ENCODE measurements at places on chromosomes 5 and 9.

GRCh38 chr9:133032171-133032570, 1.4 kb downstream of the GTF3C5 start:
- DNase-seq, result no peak

- DNase-seq, result no peak
Observed at GRCh38 chr5:60630179-60630578, 69.8 kb downstream of the DEPDC1B start.

GRCh38 chr9:14170973-14171596, 142.9 kb downstream of the NFIB start:
- DNase-seq, result peak; percentile 64

DNA sequence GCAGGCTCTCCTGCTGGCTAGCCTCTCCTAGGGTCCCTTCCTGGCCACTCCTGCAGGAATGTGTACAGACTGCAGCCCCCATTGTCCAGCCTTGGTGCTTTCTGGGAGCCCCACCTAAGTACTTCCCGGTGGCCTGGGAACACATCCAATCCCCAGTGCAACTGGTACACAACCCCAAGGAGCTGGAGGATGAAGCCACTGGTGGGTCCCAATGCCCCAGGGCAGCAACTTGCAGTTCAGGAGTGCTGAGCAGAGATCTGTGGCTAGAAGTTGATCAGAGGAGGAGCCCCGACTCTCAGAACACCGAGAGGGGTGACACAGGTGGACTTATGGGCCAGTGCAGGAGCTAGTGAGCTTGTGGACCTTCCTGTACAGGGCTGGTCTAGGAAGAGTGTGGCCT, 1093.7 kb upstream of the ACO1 start:
- no peak for DNase-seq

DNA sequence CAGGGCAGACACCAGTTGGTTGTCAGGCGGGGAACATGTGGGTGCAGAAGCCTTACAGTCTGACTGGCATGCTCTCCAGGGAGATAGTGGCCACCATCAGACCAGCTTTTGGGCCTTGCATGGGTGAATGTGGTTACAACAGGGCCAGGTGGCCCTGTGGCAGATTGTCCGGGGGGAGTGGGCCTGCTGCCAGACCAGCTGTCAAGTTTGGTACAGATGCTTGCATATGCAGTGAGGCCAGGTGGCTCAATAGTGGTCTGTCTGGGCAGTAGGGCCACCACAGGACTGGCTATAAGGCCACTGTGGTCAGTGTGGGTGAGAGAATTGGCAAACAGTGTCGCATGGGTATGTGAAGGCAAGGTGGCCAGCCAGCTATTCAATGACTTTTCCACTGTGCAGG, 148.7 kb downstream of the FAM174A start:
- DNase-seq, result no peak

GRCh38 chr5:128559300-128560297, 21.6 kb upstream of the FBN2 start:
- peak; percentile 74 for DNase-seq

- DNase-seq, result no peak
Observed at GRCh38 chr5:5643481-5643880, 221.0 kb downstream of the ICE1 start.

DNA sequence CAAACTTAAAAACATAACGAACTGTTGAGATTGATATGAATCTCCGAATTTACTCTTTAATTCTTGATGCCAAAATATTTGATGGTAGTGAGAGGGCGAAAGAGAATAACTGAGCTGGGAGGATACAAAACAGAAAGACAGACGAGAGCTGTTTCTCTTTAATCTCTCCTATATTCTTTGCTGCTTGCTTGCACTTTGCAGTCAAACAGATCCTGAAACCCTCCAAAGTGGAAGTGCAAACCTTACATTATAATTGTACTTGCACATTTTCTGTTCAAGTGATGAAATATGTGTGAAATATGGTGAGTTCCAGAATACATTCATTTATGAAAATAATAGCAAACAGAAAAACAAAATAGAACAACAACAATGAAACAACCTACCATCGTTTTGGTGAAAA, 63.8 kb downstream of the PAM start:
- DNase-seq, result no peak

DNA sequence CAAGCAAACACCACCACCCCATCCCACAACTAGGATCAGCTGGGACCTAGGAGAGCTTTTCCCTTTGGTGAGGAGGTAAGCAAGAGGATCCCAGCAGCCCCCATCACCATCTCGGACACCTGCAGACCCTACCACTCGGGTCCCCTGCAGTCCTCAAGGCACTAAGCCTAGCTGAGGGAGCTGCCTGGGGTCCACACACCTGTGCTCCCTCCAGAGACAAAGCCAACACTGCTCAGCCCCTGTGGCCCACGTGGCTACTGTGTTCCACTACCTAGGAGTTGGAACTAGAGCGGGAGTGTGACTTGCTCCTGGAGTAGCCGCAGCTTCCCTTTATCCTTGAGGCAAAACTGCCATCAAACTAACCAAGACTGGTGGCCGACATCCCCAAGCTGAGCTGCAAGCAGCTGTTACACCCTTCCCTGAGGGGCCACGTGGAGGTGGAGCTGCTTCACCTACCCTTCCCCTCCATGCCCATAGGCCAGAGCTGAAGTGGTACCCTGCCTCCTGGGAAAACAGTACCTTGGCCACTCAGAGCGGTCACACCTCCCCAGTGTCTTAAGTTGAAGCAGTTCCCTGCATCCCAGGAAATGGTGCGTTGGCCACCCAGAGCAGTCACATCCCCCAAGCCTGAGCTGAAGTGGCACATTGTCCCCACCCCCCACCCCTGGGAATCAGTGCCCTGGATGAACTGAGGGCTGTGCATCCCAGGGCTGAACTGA, 205.5 kb downstream of the CACNA1B start:
- DNase-seq, result no peak

- DNase-seq, result no peak
Observed at GRCh38 chr5:34480810-34481528, 175.2 kb upstream of the RAI14 start.

- no peak for DNase-seq
Observed at GRCh38 chr5:115968770-115969169, 6.5 kb downstream of the LVRN start.

DNA sequence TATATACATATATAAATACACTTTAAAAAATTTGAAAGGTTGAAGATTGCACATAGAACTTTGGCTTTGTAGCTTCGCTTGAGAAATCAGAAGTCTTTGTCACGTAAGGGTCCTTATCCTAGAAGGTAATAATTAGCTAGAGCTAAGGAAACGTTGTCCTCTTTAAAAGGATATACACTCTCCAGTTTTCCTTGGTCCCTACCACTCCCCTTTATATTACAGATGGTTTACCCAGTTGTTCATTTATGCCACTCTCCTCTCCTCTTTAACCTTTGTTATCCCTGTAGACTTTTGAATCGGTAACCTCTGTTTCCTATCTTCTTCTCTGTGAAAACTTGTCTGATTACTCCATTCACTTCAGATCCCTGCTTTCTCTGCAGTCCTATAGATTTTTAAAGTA, 1101.0 kb upstream of the SEMA6A start:
- no peak for DNase-seq

DNA sequence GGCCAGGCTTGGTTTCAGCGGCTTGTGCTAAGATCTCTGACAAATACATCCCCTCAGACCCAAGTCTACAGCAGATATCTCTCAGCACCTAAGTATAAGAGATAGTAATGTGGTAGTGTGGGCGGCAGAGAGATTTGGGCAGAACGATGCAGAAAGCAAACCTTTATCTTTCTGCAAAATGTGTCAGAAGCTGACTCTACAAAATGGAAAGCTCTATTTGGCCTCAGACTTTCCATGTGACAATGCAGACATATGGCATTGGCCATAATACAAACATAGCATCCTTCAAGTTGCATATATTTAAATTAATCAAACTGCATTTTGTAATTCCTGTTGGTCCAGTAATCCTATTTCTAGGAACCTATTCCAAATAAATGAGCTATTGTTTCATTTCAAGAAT, 102.5 kb upstream of the RAI14 start:
- no peak for DNase-seq

GRCh38 chr9:132144708-132145365, 17.0 kb upstream of the NTNG2 start:
- DNase-seq, result peak; percentile 58

GRCh38 chr9:134839455-134840125, 41.0 kb upstream of the FCN2 start:
- DNase-seq, result no peak
